Stimulated activated naive B cell treated with anti-CD40 and anti-IgM and Interleukin-4, amounts not matched to agents 10 μg/mL and 1 μg/mL and 100 μg/mL, for 72 hours (primary cell): ENCODE measurements at places on chromosomes 5 and 9.

- no peak for DNase-seq
Measured at GRCh38 chr9:121187636-121188305, 13.9 kb downstream of the RAB14 start.

DNA sequence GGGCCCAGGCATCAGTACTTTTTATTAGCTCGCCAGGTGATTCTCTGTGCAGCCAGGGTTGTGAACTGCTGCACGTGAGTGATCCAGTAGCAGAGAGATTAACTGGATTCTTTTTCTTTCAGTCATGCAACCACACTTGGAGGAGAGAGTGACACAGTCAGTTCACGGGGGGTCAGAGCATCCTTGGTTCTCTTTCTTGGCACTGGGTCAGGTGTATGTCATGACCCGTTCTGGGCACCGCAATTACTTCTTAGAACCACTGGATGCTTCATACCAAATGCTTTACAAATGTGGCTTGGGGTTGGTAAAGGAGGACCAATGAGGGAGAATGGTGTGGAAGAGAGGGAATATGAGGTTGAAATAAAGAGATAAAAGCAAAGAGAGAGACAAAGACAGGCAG is 368.7 kb downstream of the MLLT3 start:
- DNase-seq, result no peak

- DNase-seq, result no peak
Measured at GRCh38 chr5:170070556-170071412, 34.9 kb upstream of the FOXI1 start.

DNA sequence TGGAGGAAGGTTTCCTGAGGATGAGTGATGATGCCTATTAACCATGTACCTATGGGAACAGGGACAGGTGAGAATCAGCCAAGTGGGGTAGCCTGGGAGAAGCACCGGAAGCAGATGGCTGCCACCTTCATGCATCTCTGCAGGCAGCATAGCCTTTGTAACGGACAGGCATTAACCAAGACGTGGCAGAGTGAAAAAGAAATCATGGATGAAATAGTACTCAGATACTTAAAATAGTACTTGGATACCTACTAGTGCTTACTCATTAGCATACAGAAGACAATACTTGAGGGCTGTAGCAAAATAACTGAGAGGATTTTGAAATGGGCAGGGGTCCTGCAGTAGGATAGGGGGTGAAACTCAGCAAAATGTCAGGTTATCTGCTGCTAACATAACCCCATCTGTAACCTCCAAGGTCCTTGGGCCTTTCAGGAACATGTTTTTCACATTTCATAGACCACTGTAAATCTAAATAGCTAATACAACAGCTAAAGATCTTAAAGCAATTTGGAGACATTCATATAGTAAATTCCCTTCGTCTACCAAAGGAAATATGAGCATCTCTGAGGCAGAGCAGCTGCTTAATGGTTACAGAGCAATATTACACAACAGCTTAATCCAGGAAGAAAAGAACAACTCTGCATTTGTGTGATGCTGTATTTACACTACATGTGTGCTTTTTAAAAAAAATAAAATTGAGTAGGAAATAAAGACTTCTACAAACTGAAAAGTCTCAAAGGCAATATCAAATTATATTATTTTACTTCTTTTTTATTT is 154.3 kb downstream of the NFIB start:
- no peak for DNase-seq

- no peak for DNase-seq
Measured at GRCh38 chr9:13380903-13381302, 101.4 kb upstream of the MPDZ start.

GRCh38 chr5:180821538-180821937 is 18.9 kb upstream of the MGAT1 start:
- DNase-seq, result no peak

- no peak for DNase-seq
Measured at GRCh38 chr9:89731262-89732182, 126.7 kb downstream of the GADD45G start.

- DNase-seq, result no peak
Measured at GRCh38 chr5:67672636-67673035, 476.0 kb upstream of the CD180 start.
